ENCODE measurements at places on chromosomes 13 and 19. TPM values are rescaled to one million over a fixed set of nuclear protein-coding genes. Genes with fewer than 3 reads are reported as not detected.

Gene MTUS2
- not detected for total RNA-seq

Gene VSTM1
- total RNA-seq = not detected

Gene ARL11
- 1.7 TPM for total RNA-seq

Gene ZNF560
- not detected for total RNA-seq

Gene HIPK4
- not detected for total RNA-seq

Gene CHST8
- not detected for total RNA-seq
